ENCODE measurements at places on chromosomes 2 and 18.

- DNase-seq: no peak
Observed at GRCh38 chr2:8526403-8526696, 155.5 kb upstream of the ID2 start.

DNA sequence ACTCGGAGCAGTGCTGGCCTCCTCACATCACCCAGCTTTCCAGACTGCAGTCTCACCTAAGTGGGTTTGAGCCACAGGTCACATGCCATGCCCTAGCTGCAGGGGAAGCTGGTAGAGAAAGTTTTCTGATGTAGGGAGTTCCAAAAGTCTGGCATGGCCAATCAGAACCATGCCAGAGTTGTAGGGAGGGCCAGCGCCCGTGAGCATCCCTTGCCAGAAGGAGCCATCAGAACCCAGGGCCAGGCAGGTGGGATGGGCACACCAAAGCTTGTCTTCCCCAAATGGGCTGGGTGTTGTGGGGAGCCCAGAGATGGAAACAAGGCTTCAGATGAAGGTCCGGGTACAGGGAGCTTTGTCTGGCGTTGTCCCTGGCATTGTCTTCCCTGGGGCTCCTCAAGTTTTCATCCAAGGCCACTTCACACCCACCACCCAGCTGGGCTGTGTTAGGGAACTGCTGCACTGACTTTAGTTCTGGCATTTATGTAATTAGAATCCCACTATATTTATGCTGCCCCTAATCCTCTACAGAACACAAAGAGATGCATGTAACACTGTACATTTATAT lies 247.9 kb downstream of the KLHL29 start:
- DNase-seq: no peak

- no peak for DNase-seq
Observed at GRCh38 chr18:55584201-55584600, 3.8 kb downstream of the TCF4 start.

DNA sequence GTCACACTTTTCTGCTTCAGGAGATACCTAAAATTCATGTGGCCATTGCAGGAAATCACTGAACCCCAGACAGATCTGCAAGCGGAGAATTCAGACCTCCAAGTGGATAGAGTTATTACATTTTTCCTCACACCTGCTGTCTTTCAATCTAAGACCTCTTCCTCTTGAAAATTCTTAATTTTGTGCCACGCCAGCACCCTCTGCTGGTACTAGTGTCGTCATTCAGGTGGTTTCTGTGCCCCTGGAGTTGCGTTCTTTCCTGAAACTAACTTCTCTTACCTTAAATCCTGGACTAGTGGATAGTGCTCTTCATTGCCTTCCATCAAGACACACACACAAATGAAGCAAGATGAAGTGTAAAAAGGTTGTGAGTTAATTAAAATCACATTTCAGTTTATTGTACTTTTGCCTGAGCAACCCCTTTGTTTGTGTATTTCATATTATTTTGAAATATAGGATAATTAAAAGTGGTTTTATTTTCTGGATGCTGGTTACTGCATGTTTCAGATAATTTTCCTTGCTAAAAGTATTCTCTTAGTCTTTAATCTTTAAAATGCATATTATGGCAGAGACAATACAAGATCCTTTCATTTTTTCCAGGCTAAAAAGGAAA lies 1.6 kb upstream of the DNER start:
- peak; percentile 54 for DNase-seq

DNA sequence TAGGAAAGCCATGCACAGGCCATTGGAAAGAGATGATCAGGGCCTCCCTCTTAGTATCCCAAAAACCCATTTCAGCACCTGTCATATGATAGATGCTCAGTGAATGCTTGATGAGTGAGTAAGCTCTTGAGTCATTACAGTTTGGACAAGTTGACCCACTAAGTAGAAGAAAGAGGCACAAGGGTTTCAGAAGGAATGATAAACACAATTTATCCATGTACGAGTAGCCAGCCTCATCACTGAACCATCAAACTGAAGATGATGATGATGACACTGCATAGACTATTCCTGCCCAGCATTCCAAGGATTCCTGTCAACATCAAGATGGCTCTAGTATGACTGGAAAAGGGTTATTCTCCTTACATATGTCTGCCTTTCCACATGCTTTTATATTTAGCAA lies 596.0 kb downstream of the BCL11A start:
- no peak for DNase-seq

GRCh38 chr2:212158081-212158480 lies 380.5 kb downstream of the ERBB4 start:
- DNase-seq: no peak

- DNase-seq: peak; percentile 31
Observed at GRCh38 chr2:25168256-25169072, at the start of gene POMC. Gene POMC, minus strand, starts transcription at chr2:25168580. Its CDS starts 3,808 bp downstream, at chr2:25164772.

Measured in astrocyte of the spinal cord (primary cell).